Stimulated activated CD4-positive, alpha-beta T cell treated with anti-CD3 and anti-CD28 coated beads, Interleukin-1b, Interleukin-23, amount 100 ng/mL, for 1 hour (primary cell): ENCODE measurements at places on chromosomes 2 and 18.

DNA sequence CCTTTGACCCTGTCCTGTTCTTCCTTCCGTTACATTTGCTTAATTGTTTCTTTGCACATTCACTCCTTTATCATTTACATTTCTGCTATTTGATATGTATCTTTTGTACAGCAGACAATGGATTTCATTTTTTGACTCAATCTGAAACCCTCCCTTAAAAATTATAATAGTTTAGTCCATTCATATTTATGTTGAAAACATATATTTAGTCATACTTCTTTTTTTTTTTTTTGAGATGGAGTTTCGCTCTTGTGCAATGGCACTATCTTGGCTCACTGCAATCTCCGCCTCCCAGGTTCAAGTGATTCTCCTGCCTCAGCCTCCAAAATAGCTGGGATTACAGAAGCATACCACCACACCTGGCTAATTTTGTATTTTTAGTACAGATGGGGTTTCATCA, 95.3 kb upstream of the TGFA start:
- DNase-seq, result no peak

- DNase-seq, result no peak
Measured at GRCh38 chr2:111108745-111109271, 11.9 kb upstream of the BCL2L11 start.

DNA sequence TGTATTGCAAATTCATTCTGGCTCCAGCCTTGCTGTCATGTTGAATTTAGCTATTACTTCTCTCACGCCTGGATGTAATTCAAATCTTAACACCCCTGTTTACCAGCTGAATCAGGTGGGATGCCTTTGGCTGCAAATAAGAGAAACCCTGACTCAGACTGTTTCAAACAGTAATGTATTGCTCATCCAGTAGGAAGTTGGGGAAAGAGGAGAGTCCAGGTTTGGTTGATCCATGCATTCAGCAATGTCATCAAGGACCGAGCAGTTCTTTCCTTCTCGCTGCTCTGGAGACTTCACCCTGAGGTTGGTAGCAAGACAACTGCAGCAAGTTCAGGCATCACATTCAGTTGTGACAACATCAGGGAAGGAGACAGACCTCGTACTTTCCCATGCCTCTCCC, 6.4 kb upstream of the DARS1 start:
- no peak for DNase-seq

GRCh38 chr2:205850132-205850531, 167.8 kb downstream of the NRP2 start:
- DNase-seq, result no peak

- no peak for DNase-seq
Measured at GRCh38 chr2:53450923-53451322, 316.7 kb upstream of the CHAC2 start.

DNA sequence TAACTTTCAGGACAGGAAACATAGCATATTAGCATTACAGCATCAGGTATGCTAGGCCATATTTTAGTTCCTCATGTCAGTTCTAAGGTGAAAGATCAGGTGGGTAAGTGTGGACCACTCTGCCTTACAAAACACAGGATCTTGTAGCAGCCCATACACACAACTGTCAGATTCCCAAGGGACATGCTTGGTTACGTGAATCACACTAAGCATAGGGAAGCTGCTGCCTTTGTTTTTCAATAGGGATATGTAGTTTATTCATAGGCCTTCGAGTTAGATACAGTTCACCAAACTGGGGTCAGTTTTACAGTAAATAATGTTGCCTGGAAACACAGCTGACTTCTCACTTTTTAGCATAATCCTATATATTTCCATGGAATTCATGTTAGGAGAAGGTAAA, 116.1 kb upstream of the OTX1 start:
- DNase-seq, result no peak

- DNase-seq, result no peak
Measured at GRCh38 chr2:30321466-30321865, 90.1 kb downstream of the LBH start.

DNA sequence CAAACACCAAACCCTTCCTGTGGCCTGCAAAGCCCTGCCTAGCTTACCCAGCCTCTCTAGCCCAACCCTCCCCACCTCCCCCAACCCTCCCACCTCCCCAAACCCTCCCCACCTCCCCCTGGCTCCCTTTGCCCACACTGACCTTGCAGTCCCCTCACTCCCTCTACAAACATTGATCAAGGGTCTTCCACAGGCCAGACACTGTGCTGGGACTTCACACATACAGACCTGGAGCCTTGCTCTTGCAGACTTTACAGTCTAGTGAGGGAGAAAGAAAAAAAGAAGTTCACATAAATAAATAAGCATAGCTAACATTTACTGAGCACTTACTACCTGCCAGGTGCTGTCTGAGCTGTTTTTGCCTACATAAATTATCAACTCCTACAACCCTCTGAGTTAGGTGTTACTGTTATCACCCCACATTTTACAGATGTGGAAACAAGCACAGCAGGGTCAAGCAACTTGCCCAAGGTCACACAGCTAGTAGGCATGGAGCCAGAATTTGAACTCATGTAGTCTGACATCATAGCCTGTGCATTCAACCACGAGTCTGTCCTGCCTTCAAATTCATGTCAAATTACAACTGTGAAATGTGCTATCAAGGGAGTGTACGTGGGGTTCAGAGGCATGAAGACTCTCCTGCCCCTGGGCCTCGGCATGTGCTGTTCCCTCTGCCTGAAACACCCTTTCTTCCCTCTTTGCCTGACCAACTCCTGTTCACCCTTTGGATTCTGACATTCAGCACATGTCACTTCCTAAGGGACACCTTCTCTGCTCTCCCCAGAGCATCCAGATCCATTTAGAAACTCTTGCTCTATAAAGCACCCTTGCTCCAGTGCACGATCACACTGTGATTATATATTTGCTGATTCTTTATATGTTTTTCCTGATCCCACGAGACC, 209.9 kb downstream of the TNS1 start:
- DNase-seq, result no peak

- no peak for DNase-seq
Measured at GRCh38 chr2:166632616-166633015, 138.6 kb upstream of the SCN7A start.

DNA sequence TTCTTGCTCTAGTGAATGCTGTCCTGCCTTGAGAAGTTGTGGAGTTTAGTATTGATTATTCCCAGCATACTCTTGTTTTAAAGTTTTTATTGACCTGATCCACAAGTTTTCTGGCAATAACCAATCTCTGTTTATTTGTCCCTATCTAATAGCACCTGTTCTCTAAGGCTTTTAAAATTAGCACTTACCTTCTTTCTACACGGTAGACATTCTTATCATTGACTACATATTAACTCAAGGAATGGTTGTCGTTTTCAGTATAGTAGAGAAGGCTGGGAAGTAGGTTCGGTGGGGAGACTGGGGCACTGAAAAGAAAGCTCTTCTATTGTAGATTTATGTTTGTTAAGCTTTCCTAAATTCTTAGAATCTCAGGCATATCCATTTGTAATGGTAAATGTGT, 726.0 kb downstream of the DPP10 start:
- no peak for DNase-seq

- DNase-seq, result no peak
Measured at GRCh38 chr2:12106440-12107080, 360.1 kb downstream of the LPIN1 start.
